Lung (tissue), 17 donors: ENCODE measurements at places on chromosomes 7 and 10. TPM values are rescaled to one million over a fixed set of nuclear protein-coding genes. Genes with fewer than 3 reads are reported as not detected.

DNA sequence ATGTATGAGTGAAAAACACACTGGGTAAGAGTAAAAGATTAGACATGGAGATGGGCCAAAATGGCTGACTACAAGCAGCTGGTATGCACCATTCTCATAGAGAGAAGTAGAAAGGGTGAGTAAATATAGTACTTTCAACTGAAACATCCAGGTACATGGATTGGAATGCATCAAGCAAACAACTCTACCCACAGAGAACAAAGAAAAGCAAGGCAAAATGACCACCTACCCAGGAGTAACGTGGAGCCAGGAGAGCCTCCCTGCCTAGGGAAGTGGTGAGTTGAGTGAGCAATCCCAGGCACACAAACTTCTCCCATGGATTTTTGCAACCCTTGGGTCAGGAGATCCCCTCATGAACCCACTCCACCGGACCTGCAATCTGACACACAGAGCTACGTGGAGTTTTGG, 212.8 kb downstream of the PTN start:
- H3K4me1 ChIP-seq, result peaks cover 7% of the 10 kb centered on the region
- no peak for DNase-seq
- H3K36me3 ChIP-seq, result no peaks in the 10 kb centered on the region
- H3K27me3 ChIP-seq, result no peaks in the 10 kb centered on the region

GRCh38 chr10:88379575-88379974, 203.5 kb downstream of the RNLS start:
- no peak overlapping the region for H3K4me3 ChIP-seq
- no peaks in the 10 kb centered on the region for H3K4me1 ChIP-seq
- no peaks in the 10 kb centered on the region for H3K36me3 ChIP-seq
- no peaks in the 10 kb centered on the region for H3K27me3 ChIP-seq

GRCh38 chr10:77726732-77727131, 89.1 kb upstream of the KCNMA1 start:
- H3K4me1 ChIP-seq, result no peaks in the 10 kb centered on the region
- no peak overlapping the region for H3K4me3 ChIP-seq
- H3K27ac ChIP-seq, result no peak overlapping the region
- no peaks in the 10 kb centered on the region for H3K36me3 ChIP-seq
- no peaks in the 10 kb centered on the region for H3K27me3 ChIP-seq
- no peak for DNase-seq

GRCh38 chr10:129222436-129222835, 244.6 kb upstream of the MGMT start:
- no peaks in the 10 kb centered on the region for H3K4me1 ChIP-seq
- no peaks in the 10 kb centered on the region for H3K27me3 ChIP-seq
- no peak for DNase-seq
- no peak overlapping the region for H3K27ac ChIP-seq
- no peak overlapping the region for H3K4me3 ChIP-seq
- H3K36me3 ChIP-seq, result no peaks in the 10 kb centered on the region

- H3K36me3 ChIP-seq, result no peaks in the 10 kb centered on the region
- H3K27ac ChIP-seq, result peak overlapping the region; percentile 54
- no peaks in the 10 kb centered on the region for H3K27me3 ChIP-seq
- peak overlapping the region; percentile 51 for H3K4me3 ChIP-seq
- no peak for DNase-seq
These were observed 571 bp upstream of the PRKAR2B start for GRCh38 chr7:107043921-107044346.

DNA sequence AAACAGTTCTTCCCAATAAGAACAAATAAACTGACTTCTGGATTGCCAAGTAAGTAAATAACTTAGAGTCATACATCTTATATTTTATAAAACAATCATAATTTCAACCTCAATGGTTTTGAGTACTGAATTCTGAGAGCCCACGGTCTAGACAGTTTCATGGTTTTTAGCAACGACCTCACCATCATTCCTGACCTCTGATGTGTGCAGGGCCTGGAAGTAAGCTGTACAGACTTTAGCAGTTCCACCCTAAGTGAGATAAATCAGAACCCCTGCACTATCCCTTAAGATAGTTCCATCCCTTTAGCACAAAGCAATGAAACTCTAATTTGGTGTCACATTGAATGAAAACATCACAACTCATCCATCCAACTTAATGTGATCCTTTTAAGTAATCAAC, 86.0 kb downstream of the NEBL start:
- H3K27me3 ChIP-seq, result no peaks in the 10 kb centered on the region
- DNase-seq, result no peak
- H3K27ac ChIP-seq, result no peak overlapping the region
- peaks cover 10% of the 10 kb centered on the region for H3K36me3 ChIP-seq
- peaks cover 5% of the 10 kb centered on the region for H3K4me1 ChIP-seq

- no peaks in the 10 kb centered on the region for H3K27me3 ChIP-seq
- H3K4me1 ChIP-seq, result no peaks in the 10 kb centered on the region
- peak overlapping the region; percentile 82 for H3K27ac ChIP-seq
- H3K4me3 ChIP-seq, result no peak overlapping the region
These were observed 1.1 kb downstream of the ALOX5 start for GRCh38 chr10:45375101-45375500.

- no peaks in the 10 kb centered on the region for H3K27me3 ChIP-seq
- H3K27ac ChIP-seq, result no peak overlapping the region
These were observed 87.8 kb downstream of the ZNF777 start for GRCh38 chr7:149373089-149373488.

DNA sequence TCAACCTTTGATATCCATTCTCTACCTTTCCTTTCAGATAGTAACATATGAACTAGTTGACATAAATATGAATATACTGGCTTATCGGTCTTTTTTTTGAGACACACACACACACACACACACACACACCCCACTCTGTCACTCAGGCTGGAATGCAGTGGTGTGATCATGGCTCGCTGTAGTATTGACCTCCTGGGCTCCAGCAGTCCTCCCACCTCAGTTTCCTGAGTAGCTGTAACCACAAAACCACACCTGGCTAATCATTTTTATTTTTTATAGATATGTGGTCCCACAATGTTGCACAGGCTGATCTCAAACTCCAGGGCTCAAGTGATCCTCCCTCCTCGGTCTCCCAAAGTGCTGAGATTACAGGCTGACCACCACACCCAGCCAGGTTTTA, 14.2 kb upstream of the NT5C3A start:
- DNase-seq, result no peak
- no peaks in the 10 kb centered on the region for H3K27me3 ChIP-seq
- H3K4me1 ChIP-seq, result no peaks in the 10 kb centered on the region
- no peaks in the 10 kb centered on the region for H3K36me3 ChIP-seq
- no peak overlapping the region for H3K27ac ChIP-seq

DNA sequence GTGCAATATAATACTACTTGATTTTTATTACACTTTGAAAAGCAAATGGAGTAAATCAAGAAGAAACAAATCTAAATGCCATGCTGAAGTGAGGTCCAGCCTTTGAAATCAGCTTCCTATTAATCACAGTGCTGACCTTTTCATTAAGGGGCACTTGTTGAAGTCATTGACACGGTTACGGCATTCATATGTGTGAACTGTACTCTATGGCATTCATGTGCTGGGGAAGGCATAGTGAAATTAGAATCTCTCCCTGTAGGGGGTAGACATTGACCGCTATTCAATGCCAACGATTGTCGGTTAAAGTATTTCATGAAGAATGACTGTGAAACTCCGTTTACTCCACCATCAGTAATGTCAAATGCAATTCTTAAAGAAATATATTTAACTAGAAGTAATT, 296.1 kb upstream of the SEMA3A start:
- no peak for DNase-seq
- no peaks in the 10 kb centered on the region for H3K4me1 ChIP-seq
- no peaks in the 10 kb centered on the region for H3K27me3 ChIP-seq
- H3K27ac ChIP-seq, result no peak overlapping the region
- H3K4me3 ChIP-seq, result no peak overlapping the region
- no peaks in the 10 kb centered on the region for H3K36me3 ChIP-seq

- DNase-seq, result no peak
- H3K27me3 ChIP-seq, result no peaks in the 10 kb centered on the region
- H3K4me3 ChIP-seq, result no peak overlapping the region
- no peaks in the 10 kb centered on the region for H3K4me1 ChIP-seq
- H3K36me3 ChIP-seq, result peaks cover 2% of the 10 kb centered on the region
- H3K27ac ChIP-seq, result no peak overlapping the region
These were observed 6.4 kb upstream of the HKDC1 start for GRCh38 chr10:69213591-69214311.

- H3K4me1 ChIP-seq, result peaks cover 3% of the 10 kb centered on the region
- peak; percentile 57 for DNase-seq
- H3K27ac ChIP-seq, result peak overlapping the region; percentile 98
- H3K27me3 ChIP-seq, result no peaks in the 10 kb centered on the region
- H3K4me3 ChIP-seq, result peak overlapping the region; percentile 89
- no peaks in the 10 kb centered on the region for H3K36me3 ChIP-seq
These were observed 570 bp downstream of the TBC1D12 start for GRCh38 chr10:94402843-94403379.

- no peaks in the 10 kb centered on the region for H3K4me1 ChIP-seq
- H3K27ac ChIP-seq, result no peak overlapping the region
- H3K36me3 ChIP-seq, result peaks cover 4% of the 10 kb centered on the region
- DNase-seq, result no peak
These were observed 58.8 kb downstream of the SHOC2 start for GRCh38 chr10:110978204-110978603.

GRCh38 chr7:100752994-100753393, 19.6 kb downstream of the ZAN start:
- peaks cover 5% of the 10 kb centered on the region for H3K27me3 ChIP-seq
- DNase-seq, result no peak
- H3K27ac ChIP-seq, result no peak overlapping the region
- H3K4me3 ChIP-seq, result no peak overlapping the region
- H3K36me3 ChIP-seq, result no peaks in the 10 kb centered on the region

GRCh38 chr10:13019280-13019679, 17.8 kb upstream of the CCDC3 start:
- H3K27me3 ChIP-seq, result no peaks in the 10 kb centered on the region
- DNase-seq, result no peak
- no peaks in the 10 kb centered on the region for H3K36me3 ChIP-seq
- no peak overlapping the region for H3K27ac ChIP-seq
- no peak overlapping the region for H3K4me3 ChIP-seq

- no peak overlapping the region for H3K4me3 ChIP-seq
- H3K4me1 ChIP-seq, result no peaks in the 10 kb centered on the region
- no peaks in the 10 kb centered on the region for H3K27me3 ChIP-seq
- no peaks in the 10 kb centered on the region for H3K36me3 ChIP-seq
- DNase-seq, result no peak
- no peak overlapping the region for H3K27ac ChIP-seq
These were observed 97.4 kb downstream of the FOXL3 start for GRCh38 chr7:387132-388022.

GRCh38 chr7:142615508-142615907, 133.8 kb upstream of the PRSS1 start:
- H3K36me3 ChIP-seq, result no peaks in the 10 kb centered on the region
- no peak overlapping the region for H3K27ac ChIP-seq
- H3K27me3 ChIP-seq, result no peaks in the 10 kb centered on the region
- no peak for DNase-seq
- H3K4me1 ChIP-seq, result no peaks in the 10 kb centered on the region

DNA sequence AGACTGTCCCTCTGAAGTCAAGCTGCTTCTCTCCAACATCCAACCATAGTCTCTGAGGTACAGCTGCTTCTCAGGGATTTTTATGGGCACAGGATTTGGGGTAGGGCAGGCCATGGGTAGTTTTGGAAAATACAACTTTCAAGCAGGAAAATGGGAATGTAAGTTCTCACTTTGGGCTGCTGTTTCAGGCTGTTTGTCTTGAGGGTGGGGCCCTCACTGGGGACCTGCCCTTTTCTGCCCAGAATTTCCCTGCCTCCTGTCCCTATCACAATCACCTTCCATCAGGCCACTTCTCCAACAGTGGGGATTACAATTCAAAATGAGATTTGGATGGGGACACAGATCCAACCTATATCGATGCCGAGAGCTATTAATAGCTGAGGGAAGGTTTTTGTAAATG, 24.5 kb downstream of the SSMEM1 start:
- no peak for DNase-seq
- no peaks in the 10 kb centered on the region for H3K27me3 ChIP-seq
- no peaks in the 10 kb centered on the region for H3K4me1 ChIP-seq
- no peak overlapping the region for H3K4me3 ChIP-seq

- H3K27me3 ChIP-seq, result no peaks in the 10 kb centered on the region
- no peak for DNase-seq
- H3K4me1 ChIP-seq, result no peaks in the 10 kb centered on the region
- H3K4me3 ChIP-seq, result no peak overlapping the region
- H3K36me3 ChIP-seq, result no peaks in the 10 kb centered on the region
These were observed 283.8 kb downstream of the C7orf25 start for GRCh38 chr7:42628054-42628453.

GRCh38 chr10:6395606-6396005, 184.5 kb downstream of the PRKCQ start:
- no peak for DNase-seq
- H3K4me3 ChIP-seq, result no peak overlapping the region
- no peaks in the 10 kb centered on the region for H3K36me3 ChIP-seq
- H3K27ac ChIP-seq, result no peak overlapping the region

ZKSCAN1 gene
- 50.4 TPM for total RNA-seq

UNCX gene
- not detected for total RNA-seq

DRGX gene
- not detected for total RNA-seq

WDFY4 gene
- 26.9 TPM for total RNA-seq

FAM237B gene
- not detected for total RNA-seq

RAMP3 gene
- 49.8 TPM for total RNA-seq

CALCR gene
- 0.20 TPM for total RNA-seq

SPDYE9 gene
- 0.11 TPM for total RNA-seq

SUGCT gene
- 1.7 TPM for total RNA-seq

GIMAP7 gene
- 20.6 TPM for total RNA-seq

INMT gene
- total RNA-seq, result 200 TPM
